ENCODE measurements at places on chromosomes 7 and 10.

GRCh38 chr7:51029701-51030191 is 247.1 kb upstream of the GRB10 start:
- no peak for DNase-seq

DNA sequence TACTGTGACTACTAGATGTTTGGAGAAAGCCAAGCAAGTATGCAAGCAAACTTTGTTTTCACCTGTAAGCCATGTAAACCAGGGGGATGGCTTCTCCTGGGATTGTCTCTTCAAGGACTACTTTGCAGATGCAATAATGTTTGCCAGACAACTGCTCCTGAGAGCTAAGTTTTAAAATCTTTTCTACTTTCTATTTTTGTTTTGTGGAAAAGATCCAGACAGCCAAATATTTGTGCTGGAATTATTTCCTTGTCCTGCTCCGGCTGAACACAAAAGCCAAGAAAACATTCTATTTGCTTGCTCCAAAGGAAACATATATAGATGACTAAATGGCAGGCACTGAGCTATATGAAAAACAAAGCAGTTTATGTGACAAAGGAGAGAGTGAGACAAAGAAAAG is 51.6 kb downstream of the TFPI2 start:
- no peak for DNase-seq

DNA sequence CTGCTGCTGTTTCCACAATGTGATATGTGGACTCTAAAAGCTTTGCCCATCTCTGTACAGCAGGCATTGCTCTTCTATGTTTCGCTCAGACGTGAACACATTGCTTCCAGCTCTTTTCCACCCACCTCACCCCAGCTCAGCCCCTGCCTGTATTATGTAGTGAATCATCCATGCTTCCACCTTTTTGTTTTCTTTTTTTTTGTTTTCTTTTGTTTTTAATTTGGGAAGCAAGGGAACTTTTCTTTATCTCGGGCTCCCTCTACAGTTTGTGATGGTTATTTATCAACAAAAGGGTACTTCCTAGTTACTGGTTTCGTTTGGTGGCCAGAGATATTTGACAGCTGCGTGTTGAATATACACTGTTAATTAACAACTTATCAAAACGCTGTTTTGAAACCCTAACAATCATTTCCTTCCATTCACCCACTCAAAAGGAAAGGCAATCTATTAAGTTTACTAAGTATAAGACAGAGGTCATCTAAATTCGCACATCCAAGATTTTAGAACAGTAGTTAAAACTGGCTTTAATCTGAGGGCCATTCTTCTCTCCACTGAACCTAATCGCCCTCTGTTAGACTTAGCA is 127.9 kb upstream of the STK17A start:
- DNase-seq = peak; percentile 57

- DNase-seq = no peak
These were observed 1.3 kb upstream of the MUC12 start for GRCh38 chr7:100968031-100968430.

- peak; percentile 91 for DNase-seq
These were observed 96.8 kb downstream of the CYTH3 start for GRCh38 chr7:6175645-6176044.
